Lower lobe of right lung (tissue), 2 donors: ENCODE measurements at places on chromosomes 1 and 21. TPM values are rescaled to one million over a fixed set of nuclear protein-coding genes. Genes with fewer than 3 reads are reported as not detected.

BACE2 gene
- total RNA-seq, result 20.8 TPM

ATAD3C gene
- total RNA-seq, result 7.8 TPM

TMPRSS2 gene
- total RNA-seq, result 87.7 TPM

RNF207 gene
- total RNA-seq, result 14.0 TPM

CELA2B gene
- not detected for total RNA-seq

PRKAA2 gene
- total RNA-seq, result 1.9 TPM

PARP1 gene
- total RNA-seq, result 59.2 TPM

C1orf94 gene
- total RNA-seq, result not detected

RAB7B gene
- 9.1 TPM for total RNA-seq

B3GALNT2 gene
- 15.5 TPM for total RNA-seq

RGS13 gene
- 5.0 TPM for total RNA-seq

FBXO28 gene
- 32.0 TPM for total RNA-seq

FCRLB gene
- total RNA-seq, result 2.8 TPM

PAX7 gene
- not detected for total RNA-seq

SIM2 gene
- total RNA-seq, result not detected

PTTG1IP gene
- total RNA-seq, result 209 TPM
